Endothelial cell (in vitro differentiated cells): ENCODE measurements at places on chromosomes 1 and 21.

- DNase-seq, result no peak
These were observed 91.0 kb downstream of the OLFML2B start for GRCh38 chr1:161932668-161933067.

DNA sequence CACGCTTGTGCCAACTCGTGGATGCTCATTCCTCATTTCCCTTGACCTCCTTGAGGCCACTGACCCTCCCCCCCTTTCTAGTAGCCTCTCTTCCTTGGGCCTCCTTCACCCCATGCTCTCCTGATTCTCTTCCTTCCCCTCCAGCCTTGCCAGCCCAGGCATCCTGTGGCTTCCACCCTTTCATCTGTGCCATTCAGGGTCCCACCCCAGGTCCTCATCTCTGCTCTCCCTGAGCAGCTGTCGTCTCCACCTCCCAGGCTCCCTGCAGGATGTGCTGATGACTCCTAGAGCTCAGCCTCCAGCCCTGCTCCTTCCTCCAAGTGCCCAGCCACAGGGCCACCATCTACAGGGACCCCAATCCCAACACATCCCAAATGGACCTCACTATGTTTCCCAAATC, 197.4 kb downstream of the GRIK3 start:
- no peak for DNase-seq

GRCh38 chr1:243473227-243474135, 217.6 kb downstream of the SDCCAG8 start:
- DNase-seq, result no peak

- DNase-seq, result no peak
These were observed 729 bp downstream of the NADK start for GRCh38 chr1:1777583-1777899.

GRCh38 chr21:35617491-35617890, 442.8 kb downstream of the SETD4 start:
- DNase-seq, result no peak

GRCh38 chr1:7891804-7892203, 38.9 kb upstream of the UTS2 start:
- DNase-seq, result no peak

DNA sequence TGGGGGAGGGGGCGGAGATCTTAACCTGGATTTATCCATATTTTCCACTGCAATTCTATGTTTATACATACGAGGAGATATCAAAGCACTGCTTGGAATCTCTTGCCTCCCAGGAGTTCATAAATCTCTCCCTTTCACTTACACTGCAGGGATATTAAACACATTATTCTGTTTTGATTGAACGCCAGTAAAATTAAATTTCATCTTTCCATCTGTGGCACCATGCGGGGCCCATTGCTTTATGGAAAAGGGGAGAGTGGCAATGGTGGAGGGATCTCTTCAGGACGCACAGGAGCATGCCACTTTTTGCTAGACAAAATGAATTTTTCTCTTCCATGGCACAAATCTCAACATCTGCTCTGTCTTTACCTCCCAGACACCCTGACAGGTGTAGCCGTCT, 648.0 kb upstream of the PLXNA2 start:
- no peak for DNase-seq

- DNase-seq, result no peak
These were observed 13.8 kb upstream of the ATP1A1 start for GRCh38 chr1:116359060-116359830.

- DNase-seq, result no peak
These were observed 36.2 kb downstream of the CELF3 start for GRCh38 chr1:151680391-151680790.

GRCh38 chr21:35428489-35428888, 379.4 kb upstream of the RUNX1 start:
- DNase-seq, result no peak

GRCh38 chr1:209728466-209728865, 23.8 kb downstream of the HSD11B1 start:
- no peak for DNase-seq

GRCh38 chr1:109517337-109517736, 7.8 kb upstream of the AMIGO1 start:
- DNase-seq, result no peak

DNA sequence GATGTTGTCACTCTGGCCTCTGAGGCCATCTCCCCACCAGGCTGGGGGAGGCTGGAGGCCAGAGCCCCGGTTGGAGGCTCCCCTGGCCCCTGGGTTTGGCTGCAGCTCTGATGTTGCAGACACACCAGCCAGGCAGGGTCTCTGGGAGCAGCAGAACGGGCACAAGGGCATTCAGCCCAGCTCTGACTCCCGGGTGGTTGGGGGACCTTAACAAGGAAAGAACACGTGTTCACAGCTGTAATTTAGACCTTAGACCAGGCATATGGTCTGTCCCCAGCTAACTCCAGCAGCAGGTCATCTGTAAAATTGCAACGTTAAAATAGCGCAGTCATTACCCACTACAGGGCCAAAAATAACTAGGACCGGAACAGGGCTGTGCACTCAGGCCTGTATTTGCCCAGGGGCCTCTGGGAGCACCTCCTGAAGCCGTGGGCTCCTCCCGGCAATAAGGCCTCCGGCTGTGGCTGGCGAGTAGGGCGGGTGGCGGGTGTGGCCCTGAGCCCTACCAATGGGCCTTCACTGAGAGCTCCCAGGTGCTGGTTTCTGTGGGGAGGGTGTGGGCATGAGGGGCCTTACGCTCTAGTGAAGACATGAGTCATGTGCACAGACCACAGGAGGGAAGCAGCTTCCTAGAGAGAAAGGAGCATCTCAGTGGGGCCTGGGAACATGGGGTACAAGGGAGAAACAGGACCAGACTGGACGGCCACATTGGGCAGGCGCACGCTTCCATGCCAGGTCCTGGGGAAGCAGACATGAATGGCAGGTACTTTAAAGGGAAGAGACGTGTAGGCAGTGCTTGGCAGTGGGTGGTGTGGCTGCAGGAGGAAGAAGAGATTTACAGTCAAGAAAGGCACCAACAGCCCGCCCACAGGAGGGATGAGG, 6.1 kb downstream of the LDLRAP1 start:
- no peak for DNase-seq

DNA sequence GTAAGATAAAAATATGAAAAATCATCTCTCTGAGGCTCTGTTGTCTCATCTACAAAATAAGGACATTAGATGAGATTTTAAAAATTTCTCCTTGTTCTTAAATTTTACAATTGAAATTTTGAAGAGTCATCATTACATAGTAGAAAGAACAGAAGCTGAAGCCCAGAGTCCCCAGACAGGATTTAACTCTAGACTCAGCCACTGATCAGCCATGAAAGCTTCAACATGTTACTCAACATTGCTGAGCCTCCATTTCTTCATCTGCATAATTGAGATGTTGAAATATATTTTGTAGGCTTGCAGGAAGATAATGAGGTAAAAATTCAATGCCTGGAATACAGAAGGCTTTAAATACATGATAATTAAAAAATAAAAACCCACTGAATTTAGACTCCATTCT, 633.3 kb downstream of the LMO4 start:
- DNase-seq, result no peak

DNA sequence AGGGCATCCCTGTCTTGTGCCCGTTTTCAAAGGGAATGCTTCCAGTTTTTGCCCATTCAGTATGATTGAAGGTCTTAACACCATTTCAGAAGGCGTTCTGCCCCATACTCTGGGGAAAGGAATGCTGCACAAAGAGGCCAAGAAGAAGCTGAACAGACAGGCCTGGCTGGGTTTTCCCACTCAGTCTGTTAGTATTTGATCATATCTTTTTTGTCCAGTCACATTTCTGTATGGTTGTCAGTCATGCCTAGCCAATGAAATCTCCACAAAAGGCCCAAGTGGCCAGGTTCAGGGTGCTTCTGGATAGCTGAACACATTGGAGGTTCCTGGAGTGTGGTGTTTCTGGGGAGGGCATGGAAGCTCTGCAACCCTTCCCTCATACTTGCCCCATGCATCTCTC, 72.1 kb downstream of the NEK7 start:
- no peak for DNase-seq

DNA sequence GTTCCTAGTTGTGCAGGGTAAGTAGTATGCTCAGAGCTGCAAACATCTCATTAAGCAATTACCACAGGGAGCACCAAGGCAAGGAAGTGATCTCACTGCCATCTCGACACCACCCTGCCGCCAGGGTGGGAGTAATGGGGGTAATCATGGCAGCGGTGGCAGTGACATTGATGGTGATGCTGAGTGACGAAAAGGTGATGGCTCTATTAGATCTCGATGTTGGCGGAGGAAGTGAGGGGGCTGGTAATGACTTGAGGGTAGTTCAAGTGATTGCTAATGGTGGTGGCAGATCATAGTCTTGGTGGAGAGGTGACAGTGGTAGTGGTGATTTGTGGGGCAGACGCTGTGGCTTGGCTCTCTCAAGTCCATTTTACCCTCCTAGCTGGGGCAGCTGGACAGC, 25.4 kb upstream of the TENT5B start:
- DNase-seq, result no peak

GRCh38 chr21:42570841-42571387, 57.3 kb downstream of the SLC37A1 start:
- peak; percentile 25 for DNase-seq

GRCh38 chr21:38286739-38287471, 30.1 kb downstream of the KCNJ15 start:
- DNase-seq, result no peak

- no peak for DNase-seq
These were observed 148.6 kb downstream of the HUNK start for GRCh38 chr21:32021319-32021994.

DNA sequence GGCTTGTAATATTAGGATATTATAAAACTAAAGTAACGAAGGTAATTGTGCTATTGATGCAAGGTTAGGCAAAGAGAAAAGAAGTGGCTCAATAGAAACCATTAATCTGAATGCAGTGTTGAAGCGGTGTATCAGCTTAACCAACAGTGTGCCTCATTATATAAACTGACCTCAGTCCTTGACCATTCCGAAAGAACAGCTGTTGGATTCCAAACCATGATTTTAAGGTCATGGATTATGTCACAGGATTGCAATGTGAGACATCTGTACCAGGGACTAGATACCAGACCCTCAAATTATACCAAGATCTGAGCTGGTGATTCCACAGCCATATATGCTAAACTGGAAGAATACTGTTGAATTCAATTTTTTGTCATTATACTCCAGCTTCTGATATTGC, 134.2 kb upstream of the HP1BP3 start:
- no peak for DNase-seq

DNA sequence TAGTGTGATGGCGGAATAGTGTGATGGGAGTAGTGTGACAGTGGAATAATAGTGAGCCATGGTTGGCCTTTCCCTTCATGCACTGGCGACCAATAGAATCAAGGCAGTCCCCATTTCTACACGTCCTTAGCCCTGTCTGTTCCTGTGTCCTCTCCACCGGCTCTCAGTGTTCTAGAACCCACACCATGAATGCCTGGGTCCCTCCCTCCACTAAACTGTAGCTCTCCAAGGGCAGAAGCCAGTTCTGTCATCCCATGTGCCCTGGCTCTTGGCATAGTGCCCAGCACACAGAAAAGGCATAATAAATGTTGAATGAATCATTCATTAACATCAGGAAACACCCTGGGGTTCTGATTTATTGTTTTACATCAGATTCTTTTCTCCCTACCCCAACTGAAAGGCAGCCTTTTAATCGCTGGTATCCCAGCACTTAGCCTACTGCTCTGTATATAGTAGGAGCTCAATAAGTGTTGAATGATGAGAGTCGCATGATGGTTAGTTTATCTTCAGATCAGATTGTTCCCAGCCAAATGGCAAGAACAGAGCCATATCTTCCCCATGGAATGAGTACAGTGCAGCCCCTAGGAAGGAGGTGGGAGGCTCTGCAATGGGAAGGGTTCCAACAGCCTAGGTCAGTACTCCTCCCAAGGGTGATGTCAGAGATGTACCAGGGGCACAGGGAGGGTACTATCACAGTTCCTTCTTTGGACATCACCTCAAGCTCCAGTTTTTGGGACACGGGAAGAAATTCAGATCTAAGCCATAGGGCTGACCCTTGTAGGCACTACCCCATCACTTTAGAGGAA, 325.7 kb downstream of the HHAT start:
- no peak for DNase-seq

- DNase-seq, result no peak
These were observed 111.5 kb downstream of the CNIH3 start for GRCh38 chr1:224727351-224728289.

DNA sequence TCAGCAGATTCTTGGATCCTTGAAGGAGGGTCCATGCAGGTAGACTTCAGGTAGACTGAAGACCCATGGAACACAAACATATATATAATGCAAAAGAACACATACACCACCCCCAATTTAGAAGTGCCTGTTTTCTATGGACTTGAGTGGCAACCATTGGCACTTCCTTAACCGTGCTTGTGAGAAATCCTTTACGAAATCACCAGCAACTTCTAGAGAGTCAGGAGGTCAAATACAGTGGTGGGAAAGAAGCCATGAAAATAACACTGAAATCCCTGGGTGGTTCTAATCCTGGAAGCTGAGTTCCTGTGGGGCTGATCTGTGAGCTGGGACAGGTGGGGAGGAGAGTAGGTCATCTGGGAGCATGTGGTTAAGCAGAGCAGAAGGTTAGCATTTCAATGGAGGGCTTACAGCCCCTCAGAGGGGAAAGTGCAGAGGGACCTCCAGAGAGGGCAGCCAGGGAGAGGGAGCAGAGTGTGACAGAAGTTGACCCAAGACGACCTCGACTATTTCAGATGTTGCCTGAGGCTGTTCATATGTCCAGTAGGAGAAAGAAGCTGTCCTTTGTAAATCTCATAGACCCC, 13.0 kb upstream of the IL10 start:
- DNase-seq, result no peak

- DNase-seq, result no peak
These were observed 1.2 kb downstream of the SZRD1 start for GRCh38 chr1:16367968-16368890.

DNA sequence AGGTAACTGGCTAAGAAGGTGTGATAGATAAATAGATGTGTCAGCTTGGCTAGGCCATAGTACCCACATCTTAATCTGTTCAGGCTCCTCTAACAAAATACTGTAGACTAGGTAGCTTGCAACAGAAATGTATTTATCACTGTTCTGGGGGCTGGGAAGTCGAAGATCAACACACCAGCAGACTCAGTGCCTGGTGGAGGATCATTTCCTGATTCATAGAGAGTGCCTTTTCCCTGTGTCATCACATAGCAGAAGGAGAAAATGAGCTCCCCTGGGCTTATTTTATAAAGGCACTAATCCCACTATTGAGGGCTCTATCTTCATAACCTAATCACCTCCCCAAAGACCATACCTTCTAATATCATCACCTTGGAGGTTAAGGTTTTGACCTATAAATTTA, 532.7 kb upstream of the OLFM3 start:
- no peak for DNase-seq

DNA sequence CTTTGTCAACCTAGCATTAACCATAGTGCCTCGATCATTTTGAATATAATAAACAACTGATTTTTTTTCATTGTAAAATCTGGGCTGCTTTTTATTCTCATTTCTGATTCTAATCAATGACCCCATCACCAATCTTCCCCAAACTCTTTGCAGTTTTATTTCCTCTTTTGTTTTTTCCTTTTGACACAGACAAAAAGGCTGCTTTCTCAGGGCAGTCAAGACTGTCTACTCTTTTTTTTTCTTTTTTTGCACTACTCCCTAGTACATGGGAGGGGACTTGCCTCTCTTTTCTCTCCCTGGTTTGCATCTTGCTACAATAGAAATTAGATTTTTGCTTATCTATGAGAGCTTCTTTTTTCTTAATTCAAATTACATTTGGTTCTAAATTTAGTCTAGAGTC, 987.9 kb downstream of the ADGRL2 start:
- no peak for DNase-seq
